Ureter (tissue), 1 donor: ENCODE measurements at places on chromosomes 16 and 17. TPM values are rescaled to one million over a fixed set of nuclear protein-coding genes. Genes with fewer than 3 reads are reported as not detected.

DNA sequence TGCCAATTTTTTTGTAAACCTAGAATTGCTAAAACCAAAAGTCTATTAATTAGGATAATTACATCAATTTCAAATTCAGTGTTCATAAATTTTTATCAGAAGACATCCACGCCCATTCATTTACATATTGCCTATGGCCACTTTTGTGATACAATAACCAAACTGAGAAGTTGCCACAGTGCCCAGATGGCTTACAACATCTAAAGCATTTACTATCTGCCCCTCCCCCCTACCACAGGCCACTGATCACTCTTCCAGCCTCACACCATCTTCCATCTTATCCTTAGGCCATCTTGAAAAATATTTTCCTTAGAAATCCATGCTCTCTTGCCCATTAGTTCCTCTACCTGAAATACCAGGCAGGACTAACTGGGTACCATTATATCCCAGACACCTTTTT is 6.3 kb upstream of the PRKAR1A start:
- DNase-seq: no peak

GRCh38 chr17:72423718-72424117 is 302.9 kb downstream of the SOX9 start:
- DNase-seq: no peak

DNA sequence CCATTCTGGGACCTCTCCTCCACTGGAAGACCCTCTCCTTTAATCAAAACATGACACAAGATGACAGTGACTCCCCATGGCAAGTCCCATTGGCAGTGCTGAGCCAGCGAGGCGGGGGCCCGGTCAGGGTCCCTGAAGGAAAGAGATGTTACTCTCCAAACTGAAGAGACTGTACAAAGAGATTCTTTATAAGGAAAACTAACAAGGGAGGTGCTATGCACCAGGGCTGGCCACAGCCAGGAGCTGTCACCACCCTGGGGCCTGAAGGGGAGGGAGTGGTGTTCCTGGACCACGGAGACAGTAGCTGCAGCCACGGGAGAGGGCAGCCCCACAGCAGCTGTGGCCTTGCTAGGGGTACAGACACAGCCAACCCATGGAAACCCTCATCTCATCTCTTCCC is 123.1 kb downstream of the XYLT1 start:
- no peak for DNase-seq

DNA sequence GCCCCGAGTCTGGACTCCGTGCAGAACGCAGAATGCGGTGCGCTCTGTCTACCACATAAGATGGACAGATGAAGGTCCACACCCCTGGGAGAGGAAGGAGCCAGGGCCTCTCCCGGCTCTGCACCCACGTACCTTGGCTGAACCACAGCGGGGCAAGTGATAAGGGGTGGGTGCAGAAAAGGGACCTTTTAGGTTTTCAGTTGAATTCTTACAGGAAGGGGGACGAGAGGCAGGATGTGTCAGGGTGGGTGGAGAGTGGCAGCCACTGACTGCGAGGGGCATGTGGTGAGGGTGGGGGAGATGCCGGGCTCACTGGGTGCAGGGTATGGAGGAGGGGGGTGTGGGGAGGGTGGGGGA is 372 bp downstream of the CD300A start:
- DNase-seq: no peak

DNA sequence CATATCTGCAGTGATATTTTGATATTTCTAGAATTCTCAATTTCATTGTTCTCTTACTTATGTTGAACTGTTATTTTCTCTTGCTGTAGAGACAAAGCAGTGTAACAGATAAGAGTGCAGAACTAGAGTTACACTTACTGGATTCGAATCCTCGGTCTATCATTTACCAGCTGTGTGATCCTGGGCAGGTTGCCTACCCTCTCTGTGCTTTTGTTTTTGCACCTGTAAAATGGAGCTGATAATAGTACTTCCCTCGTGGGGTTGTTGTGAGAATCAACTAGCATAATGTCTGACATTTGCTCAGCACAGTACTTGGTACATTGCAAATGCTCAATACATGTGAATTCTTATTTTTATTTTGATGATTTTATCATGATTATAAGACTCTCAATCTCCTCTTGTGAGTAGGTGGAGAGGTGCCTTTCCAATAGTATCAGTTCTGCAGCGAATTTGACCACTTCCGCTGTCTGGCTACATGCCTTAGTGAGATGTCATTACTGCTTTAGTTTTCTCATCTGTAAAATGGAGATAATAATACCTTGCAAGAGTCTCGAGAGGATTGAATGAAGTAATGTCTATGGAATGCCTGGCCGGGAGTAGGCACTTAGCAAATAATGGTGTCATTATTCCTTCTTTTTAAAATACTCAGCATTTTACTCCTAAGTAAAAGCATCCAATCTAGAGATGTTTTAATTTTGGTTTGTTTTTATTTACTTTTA is 312.2 kb upstream of the MAF start:
- DNase-seq: no peak

- DNase-seq: no peak
Observed at GRCh38 chr16:11249233-11250061, 6.6 kb downstream of the SOCS1 start.

DNA sequence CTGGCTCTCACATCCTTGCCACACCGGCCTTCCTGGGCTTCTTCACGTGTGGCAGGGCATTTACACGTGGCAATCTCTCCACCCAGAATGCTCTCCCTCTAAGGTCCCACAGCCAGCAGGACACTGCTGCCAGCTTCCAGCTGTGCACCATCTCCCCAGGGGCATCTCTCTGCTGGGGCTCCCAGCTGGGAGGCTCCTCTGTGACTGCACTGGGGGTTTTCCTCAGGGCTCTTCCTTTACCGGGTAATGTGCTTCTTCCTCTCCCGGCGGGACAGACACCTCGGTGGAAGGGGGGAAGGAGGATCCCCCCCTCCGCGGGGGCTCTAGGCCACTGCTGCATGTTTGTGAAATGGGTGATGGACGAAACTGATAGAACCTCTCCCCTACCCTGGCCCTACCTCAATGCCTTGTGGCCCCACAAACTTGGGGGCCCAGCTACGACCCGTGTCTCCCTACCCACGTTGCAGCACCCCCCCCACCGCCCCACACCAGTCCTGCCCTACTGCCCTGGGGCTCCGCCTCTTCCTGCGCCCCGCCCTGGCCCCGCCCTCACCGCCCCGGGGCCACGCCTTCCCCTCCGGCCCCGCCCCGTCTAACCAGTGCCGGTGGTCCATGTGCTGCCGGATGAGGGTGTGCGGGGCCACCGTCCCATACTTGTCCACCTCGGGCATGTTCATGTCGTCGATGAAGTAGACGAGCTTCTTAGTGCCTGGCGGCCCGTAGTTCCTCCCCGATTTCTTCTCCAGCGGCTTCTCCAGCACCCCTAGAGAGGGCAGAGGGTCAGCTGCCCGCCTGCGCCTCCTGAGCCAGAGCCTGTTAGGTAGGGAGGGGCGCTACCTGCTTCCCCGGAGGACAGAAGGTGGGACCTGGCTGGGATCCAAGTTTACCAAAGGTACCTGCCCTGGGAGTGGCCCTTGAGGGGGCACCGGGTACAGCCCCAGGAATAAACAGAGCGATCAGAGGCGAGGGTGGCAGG is 92.6 kb downstream of the DNAH17 start:
- no peak for DNase-seq

DNA sequence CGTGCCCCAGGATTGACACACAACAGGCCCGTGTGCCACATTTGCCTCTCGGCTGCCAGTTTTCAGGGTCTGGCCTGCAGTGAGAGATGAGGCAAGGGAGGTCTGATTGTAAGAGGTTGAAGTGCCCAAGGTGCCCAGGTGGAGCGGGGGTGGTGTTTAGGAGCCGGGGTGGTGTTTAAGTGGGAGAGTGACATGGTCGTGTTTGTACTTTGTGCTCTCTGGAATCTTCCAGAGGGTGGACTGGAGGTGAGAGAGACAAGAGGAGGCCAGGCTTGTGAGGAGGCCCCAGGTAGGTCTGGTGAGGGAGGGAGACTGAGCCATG is 10.5 kb downstream of the SLC5A10 start:
- DNase-seq: no peak

GRCh38 chr16:78871241-78871640 is 729.3 kb downstream of the MAF start:
- DNase-seq: no peak

DNA sequence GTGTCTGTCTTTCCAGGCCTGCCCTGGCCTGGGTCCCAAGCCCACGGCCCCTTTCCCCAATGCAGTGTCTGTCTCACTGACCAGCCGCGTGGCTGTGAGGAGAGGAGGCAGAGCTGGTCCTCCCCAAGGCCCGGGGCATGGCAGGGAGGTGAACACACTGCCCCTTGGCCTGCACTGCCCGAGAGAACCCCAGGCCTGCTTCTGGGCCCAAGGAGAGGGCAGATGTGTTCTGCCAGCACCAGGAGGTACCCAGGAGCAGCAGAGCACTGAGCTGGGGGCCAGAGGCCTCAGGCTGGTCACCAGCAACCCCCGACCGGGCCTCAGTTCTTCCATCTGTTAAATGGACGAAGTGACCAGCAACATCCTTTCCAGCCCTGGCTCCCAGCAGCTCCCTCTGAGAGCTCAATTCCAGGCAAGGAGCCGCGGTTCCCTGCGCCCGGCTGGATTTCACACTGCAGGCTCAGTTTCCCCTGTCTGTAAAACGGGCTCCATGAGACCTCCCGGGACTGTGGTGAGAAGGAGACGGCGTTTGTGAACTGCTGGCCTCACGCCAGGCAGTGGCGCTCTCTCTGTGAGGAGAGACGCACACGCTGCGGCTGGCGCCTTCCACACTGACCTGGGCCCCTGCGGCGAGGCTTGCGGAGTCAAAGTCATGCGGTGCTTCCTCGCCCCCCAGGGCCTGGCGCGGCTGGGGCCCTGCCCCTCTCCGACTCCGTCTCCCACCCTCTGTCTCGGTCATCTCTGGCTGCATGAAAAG is 8.1 kb upstream of the ZFPM1 start:
- no peak for DNase-seq

- DNase-seq: no peak
Observed at GRCh38 chr17:65741710-65742109, 180.3 kb upstream of the AXIN2 start.

GRCh38 chr16:87947356-87948118 is 3.7 kb upstream of the BANP start:
- DNase-seq: no peak

DNA sequence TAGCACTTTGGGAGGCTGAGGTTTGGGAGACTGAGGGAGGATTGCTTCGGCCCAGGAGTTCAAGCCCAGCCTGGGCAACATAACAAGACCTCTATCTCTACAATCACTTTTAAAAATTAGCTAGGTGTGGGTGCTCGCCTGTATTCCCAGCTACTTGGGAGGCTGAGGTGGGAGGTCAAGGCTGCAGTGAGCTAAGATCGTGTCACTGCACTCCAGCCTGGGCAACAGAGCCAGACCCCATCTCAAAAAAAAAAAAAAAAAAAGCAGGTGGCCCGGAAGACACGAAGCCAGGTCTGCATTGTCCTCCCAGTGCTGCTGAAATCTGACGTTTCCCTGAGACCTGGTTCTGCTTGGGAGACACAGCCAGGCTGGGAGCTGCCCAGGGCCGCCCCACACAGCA is 18.8 kb upstream of the TIMP2 start:
- DNase-seq: no peak

- DNase-seq: no peak
Observed at GRCh38 chr16:84973236-84973635, 38.1 kb downstream of the ZDHHC7 start.

DNA sequence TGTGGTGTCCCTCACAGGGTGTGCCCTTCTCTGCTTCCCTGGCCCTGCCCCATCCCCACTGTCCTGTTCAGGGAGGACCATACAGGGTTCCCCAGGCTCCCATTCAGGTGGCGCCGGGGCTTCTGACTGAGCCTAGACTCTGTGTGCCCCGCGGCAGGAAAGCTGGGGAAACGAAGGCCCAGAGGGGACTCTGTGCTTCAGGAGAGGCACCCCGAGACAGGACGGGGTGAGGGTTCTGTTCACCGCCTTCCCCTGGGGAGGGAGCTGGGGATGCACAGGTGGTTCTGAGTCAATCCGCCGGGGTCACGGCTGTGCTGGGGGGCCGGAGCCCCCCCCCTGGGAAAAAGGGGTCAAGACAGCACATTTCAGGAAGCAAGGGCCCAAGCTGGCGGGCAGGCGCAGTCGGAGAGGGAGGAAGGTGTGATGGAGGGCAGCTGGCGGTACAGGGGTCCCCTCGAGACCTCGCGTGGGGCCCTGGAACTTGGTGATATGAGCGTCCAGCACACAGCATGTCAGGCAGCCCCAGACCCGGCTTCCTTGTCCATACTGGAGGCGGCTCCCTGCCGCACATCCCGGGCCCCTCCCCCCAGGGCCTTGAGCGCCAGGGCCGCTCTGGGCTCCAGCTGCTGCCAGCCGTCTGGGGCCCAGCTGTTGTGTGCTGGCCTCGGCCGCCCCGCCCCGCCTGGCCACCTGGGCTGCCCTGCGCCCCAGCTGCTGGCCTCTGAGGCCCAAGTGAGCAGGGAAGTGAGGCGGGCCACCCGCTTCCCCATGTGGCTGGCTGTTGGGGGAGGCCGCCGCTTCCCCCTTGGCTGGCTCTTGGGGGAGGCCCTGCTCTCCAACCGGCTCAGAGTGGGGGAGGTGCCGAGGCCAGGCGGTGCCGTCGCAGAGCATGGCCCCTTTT is 5.6 kb upstream of the NOTUM start:
- no peak for DNase-seq

DNA sequence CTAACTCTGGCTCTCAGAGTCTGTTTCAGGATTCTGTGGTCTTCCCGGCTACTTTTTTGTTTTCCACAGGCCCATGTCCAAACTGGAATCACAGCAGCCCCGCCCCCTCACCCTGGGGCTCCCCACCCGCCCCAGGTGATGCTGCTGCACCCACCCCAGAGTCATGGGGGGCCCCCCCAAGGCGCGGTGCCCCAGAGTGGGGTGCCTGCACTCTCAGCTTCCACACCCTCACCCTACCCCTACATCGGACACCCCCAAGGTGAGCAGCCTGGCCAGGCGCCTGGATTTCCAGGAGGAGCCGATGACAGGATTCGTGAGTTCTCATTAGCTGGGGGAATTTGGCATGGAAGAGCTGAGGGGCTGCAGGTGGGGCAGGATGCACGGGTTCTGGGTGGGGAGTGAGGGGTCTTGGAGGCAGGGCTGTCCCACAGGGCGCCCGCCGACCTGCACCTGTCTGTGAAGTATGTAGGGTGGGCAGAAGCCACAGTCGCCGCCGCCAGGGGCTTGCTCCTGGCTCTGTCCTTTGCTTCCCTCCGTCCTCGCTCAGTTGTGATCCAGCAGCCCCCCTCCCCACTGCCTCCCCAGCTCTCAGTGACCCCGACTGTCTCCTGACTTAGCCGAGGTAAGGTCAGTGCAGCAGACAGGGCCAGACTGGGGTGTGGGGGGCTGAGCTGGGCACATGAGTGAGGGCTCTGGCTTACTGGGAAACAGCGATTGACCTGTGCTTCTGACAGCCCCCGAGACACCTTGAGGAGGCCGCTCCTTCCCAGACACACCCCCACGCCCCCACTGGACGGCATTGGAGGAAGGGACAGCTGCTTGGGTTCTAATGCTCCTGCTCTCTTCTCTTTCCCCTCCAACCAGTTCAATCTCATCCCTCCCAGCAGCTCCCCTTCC is 10.0 kb downstream of the TUFM start:
- no peak for DNase-seq

CCL15 gene
- 37.7 TPM for total RNA-seq

SOX8 gene
- total RNA-seq: 0.73 TPM

NPIPA3 gene
- 1.6 TPM for total RNA-seq

ATF7IP2 gene
- total RNA-seq: 50.4 TPM

PHOSPHO1 gene
- total RNA-seq: 0.34 TPM

E2F4 gene
- 83.0 TPM for total RNA-seq

PRKCB gene
- 14.3 TPM for total RNA-seq

MINK1 gene
- 119 TPM for total RNA-seq

TBC1D3H gene
- not detected for total RNA-seq

SLC38A8 gene
- total RNA-seq: not detected

KRT33B gene
- not detected for total RNA-seq

CES1 gene
- 56.8 TPM for total RNA-seq
